ENCODE measurements at places on chromosomes 1 and 21. TPM values are rescaled to one million over a fixed set of nuclear protein-coding genes. Genes with fewer than 3 reads are reported as not detected.

GRCh38 chr1:47703981-47704596 lies 266.2 kb downstream of the FOXD2 start:
- DNase-seq, result no peak

GRCh38 chr1:111520053-111520452 lies 16.6 kb upstream of the ADORA3 start:
- no peak for DNase-seq

- DNase-seq, result no peak
These were observed 33.4 kb upstream of the NRIP1 start for GRCh38 chr21:15098181-15098580.

DNA sequence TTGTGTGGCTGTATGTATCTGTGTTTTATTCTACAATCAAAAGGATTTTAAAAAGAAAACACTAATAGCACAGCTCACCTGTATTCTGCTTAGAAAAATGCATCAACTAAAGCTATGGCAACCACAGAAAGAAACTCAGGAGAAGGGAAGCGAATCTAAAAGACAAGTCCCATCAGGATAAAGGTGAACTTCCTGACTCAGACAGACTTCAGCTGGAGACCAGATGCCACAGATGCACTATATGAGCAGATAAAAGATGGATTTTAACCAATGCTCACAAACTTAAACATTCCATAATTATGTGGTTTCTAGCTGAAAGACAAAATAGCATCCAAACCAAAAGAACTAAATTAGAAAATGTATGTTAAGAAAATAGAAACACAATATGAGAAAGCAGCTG lies 231.0 kb downstream of the RERE start:
- DNase-seq, result no peak

DNA sequence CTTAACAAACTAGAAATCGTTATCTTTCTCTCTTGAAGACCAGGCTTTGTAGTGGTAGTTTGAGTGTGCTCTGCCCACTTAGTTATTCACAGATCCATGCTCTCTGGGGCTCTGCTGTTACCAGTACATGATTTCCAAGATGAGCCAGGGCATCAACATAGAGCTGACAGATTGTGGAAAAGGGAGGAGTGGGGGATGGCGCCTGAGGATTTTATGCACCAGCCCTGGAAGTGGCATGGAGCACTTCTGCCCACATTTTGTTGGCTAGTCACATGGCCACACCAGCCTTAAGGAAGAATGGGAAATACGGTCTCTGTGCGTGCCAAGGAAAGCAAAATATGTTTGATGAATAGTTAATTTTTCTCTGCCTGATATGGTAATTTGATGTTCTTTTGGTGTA lies 18.2 kb downstream of the TSNAX start:
- no peak for DNase-seq

DNA sequence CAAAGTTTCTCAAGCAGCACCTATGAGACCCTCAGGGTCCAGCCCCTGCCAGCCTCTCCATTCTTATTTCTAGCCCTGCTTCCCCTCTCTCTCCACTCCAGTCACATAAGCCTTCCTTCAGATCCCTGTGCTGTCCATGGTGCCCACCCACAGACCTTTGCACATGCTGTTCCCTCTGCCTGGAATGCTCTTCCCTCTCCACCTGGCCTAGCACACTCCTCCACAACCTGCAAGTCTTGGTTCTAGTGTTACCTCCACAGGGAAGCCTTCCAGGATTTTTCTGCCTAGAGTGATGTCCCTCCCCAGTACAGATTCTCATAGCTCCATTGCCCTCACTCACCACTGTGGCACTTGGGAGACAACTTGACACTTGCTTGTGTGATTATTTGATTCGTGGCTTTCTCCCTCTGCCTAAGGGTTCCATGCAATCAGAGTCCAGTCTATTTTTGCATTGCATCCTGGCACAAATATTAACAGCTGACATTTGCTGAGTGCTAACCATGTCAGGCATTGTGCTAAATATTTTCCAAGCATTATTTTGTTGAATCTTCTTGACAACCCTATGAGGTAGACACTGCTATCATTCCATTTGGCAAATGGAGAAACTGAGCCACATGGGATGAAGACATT lies 127.3 kb downstream of the SYF2 start:
- no peak for DNase-seq

Gene ATAD3C
- total RNA-seq, result 2.3 TPM

DNA sequence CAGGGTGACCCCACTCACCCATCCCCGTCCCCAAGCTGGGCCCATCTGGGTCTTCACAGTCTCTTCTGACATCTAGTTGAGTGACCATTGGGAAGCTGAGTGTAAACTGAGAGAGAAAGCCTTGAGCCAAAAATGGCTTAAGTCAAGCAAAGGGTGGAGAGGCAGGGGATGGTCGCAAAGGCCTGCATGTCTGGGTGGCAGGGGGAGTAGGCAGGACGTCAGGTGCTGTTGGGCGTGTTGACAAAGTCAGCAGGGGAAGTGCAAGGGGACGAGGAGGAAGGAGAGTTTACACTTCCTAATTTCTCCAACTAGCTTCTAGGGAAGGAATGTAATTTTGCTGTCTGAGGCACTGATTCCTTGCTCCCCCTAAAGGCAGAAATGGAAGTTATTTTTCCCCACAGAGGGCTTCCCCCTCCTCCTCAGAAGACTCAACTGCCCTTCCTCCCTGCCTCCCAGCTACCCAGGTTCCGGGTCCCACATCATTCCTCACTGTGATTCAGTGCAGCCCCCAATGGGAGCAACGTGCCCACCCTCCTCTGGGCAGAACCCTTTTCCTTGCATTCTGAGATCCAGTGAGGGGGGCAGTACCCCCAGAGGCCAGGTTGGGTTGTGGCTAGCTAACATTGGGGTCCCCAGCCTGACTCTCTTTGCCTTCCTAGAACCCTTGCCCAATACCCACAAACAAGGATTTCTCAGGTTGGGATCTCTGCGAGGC lies 1.2 kb upstream of the ADORA1 start:
- DNase-seq, result no peak

- DNase-seq, result no peak
These were observed 476.5 kb downstream of the BRINP3 start for GRCh38 chr1:190001187-190001586.

GRCh38 chr1:206714331-206715058 lies 29.8 kb downstream of the MAPKAPK2 start:
- DNase-seq, result peak; percentile 83

- peak; percentile 70 for DNase-seq
These were observed at the start of gene NFIA for GRCh38 chr1:61082311-61083012. TSS of gene NFIA (plus strand) at chr1:61082561.

Gene RPS6KC1
- 13.7 TPM for total RNA-seq

Gene NKAIN1
- total RNA-seq, result not detected

Gene S100A3
- not detected for total RNA-seq
